ENCODE measurements at places on chromosomes 12 and 14. TPM values are rescaled to one million over a fixed set of nuclear protein-coding genes. Genes with fewer than 3 reads are reported as not detected.

CLEC1B gene
- not detected for polyA plus RNA-seq

FGD4 gene
- not detected for polyA plus RNA-seq

OR4L1 gene
- not detected for polyA plus RNA-seq

LRRC10 gene
- not detected for polyA plus RNA-seq

BCL11B gene
- 5.7 TPM for polyA plus RNA-seq

CATSPERB gene
- polyA plus RNA-seq: not detected

KRT6B gene
- not detected for polyA plus RNA-seq

AQP6 gene
- polyA plus RNA-seq: not detected

CELA1 gene
- polyA plus RNA-seq: 1.2 TPM

CD4 gene
- 330 TPM for polyA plus RNA-seq

GLIPR1L1 gene
- polyA plus RNA-seq: not detected

MYH7 gene
- not detected for polyA plus RNA-seq

RIPK3 gene
- 14.9 TPM for polyA plus RNA-seq

C12orf56 gene
- polyA plus RNA-seq: not detected

STYK1 gene
- not detected for polyA plus RNA-seq

GNS gene
- polyA plus RNA-seq: 51.5 TPM

DAO gene
- polyA plus RNA-seq: not detected

MANSC4 gene
- not detected for polyA plus RNA-seq

DHRS2 gene
- 0.25 TPM for polyA plus RNA-seq

KCNC2 gene
- not detected for polyA plus RNA-seq

IAPP gene
- not detected for polyA plus RNA-seq

MUCL1 gene
- not detected for polyA plus RNA-seq

OR11H7 gene
- not detected for polyA plus RNA-seq

SPATA7 gene
- polyA plus RNA-seq: 2.6 TPM

FRS2 gene
- polyA plus RNA-seq: 8.4 TPM

ANO2 gene
- not detected for polyA plus RNA-seq

ENO2 gene
- 24.8 TPM for polyA plus RNA-seq

RECQL gene
- 84.4 TPM for polyA plus RNA-seq

ASPG gene
- polyA plus RNA-seq: not detected

KRT6C gene
- not detected for polyA plus RNA-seq

KRT72 gene
- not detected for polyA plus RNA-seq

GNB3 gene
- polyA plus RNA-seq: not detected

TDP1 gene
- polyA plus RNA-seq: 44.2 TPM

KRT8 gene
- 0.73 TPM for polyA plus RNA-seq

SYT1 gene
- polyA plus RNA-seq: not detected

Data from CD4-positive, CD25-positive, alpha-beta regulatory T cell (primary cell).